ENCODE measurements at places on chromosomes 5 and 9. TPM values are rescaled to one million over a fixed set of nuclear protein-coding genes. Genes with fewer than 3 reads are reported as not detected.

The GCNT4 gene
- polyA plus RNA-seq, result 15.6 TPM

The C5orf63 gene
- 15.4 TPM for polyA plus RNA-seq

The AQP7 gene
- polyA plus RNA-seq, result 42.7 TPM

The PCDHA9 gene
- 0.05 TPM for polyA plus RNA-seq

DNA sequence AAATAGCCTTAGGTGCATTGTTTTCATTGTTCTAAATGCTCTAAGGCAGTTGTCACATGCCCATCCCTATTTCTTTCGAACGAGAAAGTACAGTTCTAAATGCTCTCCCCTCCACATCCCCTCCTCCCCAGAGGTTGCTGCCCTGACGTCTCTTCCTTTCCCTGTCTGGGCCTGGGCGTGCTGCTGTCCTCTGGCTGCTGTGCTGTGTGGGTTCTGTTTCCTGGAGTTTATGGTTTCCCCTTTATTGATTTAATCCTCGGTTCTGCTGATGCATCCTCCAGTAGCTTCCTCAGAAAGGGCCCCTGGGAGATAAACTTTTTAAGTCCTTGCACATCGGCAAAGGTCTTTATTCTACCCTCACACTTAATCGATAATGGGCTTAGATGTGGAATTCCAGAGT, 48.8 kb downstream of the MVB12B start:
- DNase-seq, result no peak

DNA sequence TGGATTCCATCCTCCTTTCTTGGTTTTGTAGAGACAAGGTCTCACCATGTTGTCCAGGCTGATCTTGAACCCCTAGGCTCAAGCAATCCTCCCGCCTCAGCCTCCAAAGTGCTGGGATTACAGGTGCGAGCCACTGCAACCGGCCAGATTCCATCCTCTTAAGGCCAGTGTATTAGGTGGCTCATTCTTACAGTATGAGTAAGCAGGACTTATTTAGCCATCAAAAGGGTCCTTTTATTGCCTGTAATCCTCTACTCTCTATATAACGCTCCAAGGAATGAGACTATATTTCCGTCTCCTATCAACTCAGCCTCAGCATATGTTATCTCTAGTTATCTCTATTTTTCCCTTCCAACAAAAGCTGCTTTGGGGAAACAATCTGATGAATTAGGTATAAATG, 3.0 kb upstream of the ERBIN start:
- DNase-seq, result no peak

DNA sequence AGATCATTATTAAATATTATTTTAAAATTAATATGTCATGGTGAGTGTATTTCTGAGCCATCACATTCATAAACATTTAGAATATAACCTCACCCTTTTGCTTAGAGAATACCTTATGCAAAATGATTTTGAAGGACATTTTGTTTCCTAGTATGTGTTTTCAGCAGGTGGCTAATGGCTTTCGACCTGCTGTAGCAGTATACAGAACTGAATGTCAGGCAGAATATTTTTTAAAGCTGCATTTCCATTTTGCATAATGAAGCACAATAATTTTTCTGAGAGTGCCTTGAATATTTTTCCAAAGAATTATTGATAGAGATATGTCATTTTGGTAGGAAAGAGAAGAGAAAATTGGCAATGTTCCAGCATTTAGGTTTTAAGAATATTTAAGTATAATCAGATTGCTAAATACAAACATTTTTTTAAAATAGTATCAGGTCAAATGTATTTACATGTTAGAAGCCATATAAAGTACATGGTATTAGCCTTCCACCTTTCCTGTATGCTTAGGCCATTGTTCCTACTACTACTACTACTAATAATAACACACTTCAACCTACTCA, 42.3 kb downstream of the PAM start:
- no peak for DNase-seq

DNA sequence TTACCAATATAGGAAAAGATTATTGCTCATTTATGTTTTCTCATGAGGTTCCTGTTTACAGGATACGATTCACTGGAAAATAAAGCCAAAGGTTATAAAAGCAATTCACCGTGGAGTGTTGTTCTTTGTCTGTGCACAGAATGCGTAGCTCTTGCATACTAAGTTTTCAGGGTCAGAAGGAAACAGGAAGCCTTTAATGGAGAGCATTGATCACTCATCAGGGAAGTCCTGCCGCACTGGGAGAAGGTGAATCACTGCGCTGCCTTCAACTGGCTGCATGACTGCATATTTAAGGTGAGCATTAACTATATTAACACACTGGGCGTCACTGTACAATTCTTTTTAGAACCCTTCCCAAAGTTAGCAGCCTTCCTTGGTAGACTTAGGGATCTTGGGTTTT, 74.1 kb upstream of the SYK start:
- no peak for DNase-seq

DNA sequence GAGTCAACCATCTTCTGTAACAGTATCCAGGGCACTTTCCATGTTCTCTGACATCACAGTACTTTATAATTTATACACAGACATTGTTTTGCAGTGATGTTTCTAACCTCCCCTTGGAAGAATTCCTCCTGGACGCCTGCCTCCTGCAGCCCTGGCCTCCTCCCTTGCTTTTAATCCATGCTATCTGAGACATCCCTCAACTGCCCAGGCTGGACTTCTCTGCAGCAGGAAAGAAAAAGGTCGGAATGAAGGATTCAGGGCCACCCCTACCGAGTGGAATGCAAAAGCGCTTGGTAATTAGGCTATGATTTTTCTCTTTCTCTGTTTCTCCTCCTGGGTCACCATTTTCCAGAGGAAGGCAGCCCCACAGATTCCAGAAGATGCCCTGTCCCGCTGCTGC, 47.0 kb upstream of the SHC3 start:
- DNase-seq, result no peak

DNA sequence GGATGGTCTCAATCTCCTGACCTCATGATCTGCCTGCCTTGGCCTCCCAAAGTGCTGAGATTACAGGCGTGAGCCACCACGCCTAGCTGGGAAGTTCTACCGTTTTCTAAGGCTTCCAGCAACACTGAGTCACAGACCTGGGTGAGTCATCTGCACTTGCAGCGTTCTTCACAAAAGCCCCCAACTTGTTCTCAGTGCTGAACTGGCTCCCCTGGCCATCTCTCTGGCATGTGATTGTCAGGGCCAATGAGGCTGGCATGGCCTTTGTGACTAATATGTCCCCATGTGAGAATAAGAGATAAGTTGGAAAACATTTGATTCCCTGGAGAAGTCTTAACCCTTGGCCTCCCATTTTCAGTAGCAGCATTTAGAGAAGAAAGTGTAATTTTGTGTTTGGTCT, 124.4 kb downstream of the WDR41 start:
- DNase-seq, result no peak

DNA sequence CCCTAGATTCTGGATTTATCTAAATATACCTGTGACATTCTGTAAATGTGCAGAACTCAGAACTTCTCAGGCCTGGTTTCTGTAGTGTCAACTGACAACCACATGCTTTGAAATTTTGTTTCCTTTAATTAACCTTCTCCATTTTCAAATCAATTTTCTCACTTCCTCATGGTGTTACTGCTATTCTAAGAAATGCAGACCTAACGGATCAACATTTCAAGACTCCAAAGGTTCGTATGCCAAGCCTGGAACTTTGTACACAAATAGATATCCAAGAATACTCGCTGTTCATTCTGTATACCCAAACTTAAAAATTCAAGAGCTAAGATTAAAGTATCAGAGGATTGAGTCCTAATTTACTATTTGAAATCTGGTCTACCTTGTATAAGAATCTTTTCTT, 88.1 kb downstream of the SLC24A2 start:
- DNase-seq, result no peak

GRCh38 chr9:68983008-68983411, 30.9 kb downstream of the PRKACG start:
- no peak for DNase-seq

DNA sequence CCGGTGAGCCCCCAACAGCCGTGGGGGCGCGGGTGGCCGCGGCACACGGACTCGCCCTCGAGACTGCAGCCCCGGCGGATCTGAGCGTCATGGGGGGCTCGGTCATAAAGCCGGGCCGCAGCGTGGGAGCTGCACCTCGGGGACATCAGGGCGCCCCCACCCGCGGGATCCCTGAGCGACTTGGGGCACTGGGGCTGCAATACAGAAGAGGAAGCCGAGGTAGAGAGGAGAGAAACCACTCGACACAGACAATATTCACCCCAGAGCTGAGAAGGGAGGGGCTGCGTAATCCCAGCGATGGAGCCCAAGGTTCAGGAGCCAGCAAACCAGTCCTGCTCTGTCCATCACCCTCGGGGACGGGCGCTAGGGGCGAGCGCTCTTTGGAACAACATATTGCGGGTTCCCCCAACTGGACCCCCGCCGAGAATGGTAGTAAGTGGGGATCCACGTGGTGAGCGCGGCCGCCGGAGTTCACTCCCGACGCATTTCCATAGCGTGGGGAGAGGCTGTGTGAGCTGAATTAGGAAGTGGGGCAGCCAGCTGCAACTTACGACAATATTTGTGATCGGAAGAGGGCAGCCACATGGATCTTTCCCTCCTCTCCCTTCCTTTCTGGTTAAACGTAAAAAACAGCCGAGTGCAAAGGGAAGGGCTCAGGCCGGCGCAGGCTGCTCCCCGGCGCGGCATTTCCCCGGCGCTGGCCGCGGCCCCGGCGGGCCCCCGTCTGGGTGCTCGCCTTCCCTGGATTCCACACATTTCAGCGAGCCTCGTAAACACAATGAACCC, 9.9 kb downstream of the PTCH1 start:
- DNase-seq, result no peak

Measured in renal cortex interstitium (tissue), 15 donors.